CD4-positive, alpha-beta T cell treated with Interleukin-17A for 4 hours (primary cell): ENCODE measurements at places on chromosomes 13 and 19.
A peak's percentile ranks its signal among the peaks of the same experiment; 100 is the strongest.

DNA sequence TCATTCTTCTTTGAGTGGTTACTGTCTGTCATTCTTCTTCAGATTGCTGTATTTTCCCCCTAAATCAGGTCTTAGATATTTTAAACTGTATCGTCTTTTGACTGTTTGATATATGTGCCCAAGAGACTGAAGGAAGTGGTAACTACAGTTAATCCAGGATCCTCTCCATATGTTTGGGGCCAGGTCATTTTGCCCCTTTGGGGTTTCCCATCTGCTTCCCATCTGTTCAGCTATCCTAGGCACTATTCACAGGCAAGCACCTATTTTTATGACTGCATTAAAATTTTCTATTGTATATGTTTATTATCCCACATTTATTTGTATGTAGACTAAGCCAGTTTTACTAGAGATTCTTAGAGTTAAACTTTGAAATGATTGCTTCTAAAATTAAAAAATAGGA is 244.2 kb downstream of the PCCA start:
- no peak for DNase-seq

GRCh38 chr13:39496506-39496905 is 106.5 kb downstream of the LHFPL6 start:
- DNase-seq: no peak

GRCh38 chr13:36612230-36612629 is 61.6 kb upstream of the SERTM1 start:
- DNase-seq: no peak

DNA sequence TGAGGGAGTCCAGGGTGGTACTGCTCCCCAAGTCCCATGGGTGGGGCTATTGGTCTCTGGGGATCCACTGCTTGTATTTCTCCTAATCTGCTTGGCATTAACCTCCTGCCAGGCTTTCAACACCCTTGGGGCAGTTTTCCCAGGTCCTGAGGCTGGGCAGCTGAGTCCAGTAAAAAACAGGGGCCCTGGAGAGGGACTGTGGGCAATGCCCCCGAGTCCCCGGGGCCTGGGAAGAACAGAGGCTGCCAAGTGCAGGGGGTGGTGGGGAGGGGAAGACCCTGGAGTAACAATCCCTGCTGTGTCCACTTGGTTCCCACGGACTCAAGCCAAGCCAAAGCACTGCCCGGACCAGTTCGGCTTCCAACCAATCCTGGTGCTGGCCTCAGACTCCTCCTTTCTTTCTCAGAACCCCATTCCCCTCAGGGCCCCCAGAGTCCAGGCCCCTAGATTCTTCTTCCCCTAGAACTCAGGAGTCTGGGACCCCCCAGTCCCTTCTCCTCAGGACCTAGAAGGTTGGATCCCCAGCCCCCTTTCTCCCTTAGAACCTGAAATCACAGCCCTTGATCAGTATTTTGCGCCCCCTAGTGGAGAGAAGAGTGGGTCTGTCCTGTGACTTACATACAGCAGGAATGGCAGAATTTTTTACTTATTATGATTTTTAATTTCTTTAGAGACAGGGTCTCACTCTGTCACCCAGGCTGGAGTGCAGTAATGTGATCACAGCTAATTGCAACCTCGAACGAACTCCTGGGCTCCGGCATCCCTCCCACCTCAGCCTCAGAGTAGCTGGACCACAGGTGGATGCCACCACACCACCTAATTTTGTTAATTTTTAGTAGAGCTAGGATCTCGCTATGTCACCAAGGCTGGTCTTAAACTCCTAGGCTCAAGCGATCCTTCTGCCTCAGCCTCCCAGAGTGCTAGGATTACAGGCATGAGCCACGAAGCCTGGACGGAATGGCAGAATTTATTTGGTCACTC is 3.7 kb upstream of the CLPTM1 start:
- DNase-seq: peak; percentile 73

DNA sequence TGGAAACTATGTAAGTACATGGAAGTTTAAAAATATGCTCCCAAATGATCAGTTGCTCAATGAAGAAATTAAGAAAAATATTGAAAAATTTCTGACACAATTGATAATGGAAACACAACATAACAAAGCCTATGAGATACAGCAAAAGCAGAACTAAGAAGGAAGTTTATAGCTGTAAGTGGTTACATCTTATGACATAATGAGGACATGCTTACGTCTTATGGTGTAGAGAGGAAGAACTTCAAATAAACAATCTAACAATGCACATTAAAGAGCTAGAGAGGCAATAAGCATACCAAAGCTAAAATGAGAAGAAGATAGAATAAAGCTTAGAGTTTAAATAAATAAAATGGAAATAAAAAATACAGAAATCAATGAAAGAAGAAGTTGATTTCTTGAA is 50.0 kb upstream of the CEACAM21 start:
- DNase-seq: no peak

- no peak for DNase-seq
Measured at GRCh38 chr13:33284031-33284430, 1.5 kb downstream of the STARD13 start.

- DNase-seq: no peak
Measured at GRCh38 chr19:38004521-38005223, 97.7 kb downstream of the SIPA1L3 start.

GRCh38 chr19:50710094-50710493 is 9.5 kb downstream of the SHANK1 start:
- DNase-seq: no peak

- DNase-seq: no peak
Measured at GRCh38 chr13:44368062-44368591, 5.5 kb upstream of the SERP2 start.

DNA sequence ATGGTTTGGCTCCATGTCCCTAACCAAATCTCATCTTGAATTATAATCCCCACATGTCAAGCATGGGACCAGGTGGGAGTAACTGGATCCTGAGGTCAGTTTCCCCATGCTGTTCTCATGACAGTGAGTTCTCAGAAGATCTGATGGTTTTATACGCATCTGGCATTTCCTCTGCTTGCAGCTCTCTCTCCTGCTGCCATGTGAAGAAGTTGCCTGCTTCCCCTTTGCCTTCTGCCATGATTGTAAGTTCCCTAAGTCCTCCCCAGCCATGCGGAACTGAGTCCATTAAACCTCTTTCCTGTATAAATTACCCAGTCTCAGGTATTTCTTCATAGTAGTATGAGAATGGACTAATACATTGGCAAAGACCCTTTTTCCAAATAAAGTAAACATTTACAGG is 96.8 kb downstream of the TSHZ3 start:
- no peak for DNase-seq

- peak; percentile 55 for DNase-seq
Measured at GRCh38 chr19:29845574-29846176, 33.9 kb downstream of the CCNE1 start.

GRCh38 chr13:46492946-46493345 is 60.0 kb upstream of the LRCH1 start:
- DNase-seq: peak; percentile 5

- no peak for DNase-seq
Measured at GRCh38 chr13:21218351-21219035, 42.0 kb downstream of the MRPL57 start.

GRCh38 chr13:80038371-80038770 is 302.6 kb downstream of the SPRY2 start:
- DNase-seq: no peak

GRCh38 chr13:51125495-51126226 is 14.6 kb upstream of the C13orf42 start:
- peak; percentile 47 for DNase-seq

DNA sequence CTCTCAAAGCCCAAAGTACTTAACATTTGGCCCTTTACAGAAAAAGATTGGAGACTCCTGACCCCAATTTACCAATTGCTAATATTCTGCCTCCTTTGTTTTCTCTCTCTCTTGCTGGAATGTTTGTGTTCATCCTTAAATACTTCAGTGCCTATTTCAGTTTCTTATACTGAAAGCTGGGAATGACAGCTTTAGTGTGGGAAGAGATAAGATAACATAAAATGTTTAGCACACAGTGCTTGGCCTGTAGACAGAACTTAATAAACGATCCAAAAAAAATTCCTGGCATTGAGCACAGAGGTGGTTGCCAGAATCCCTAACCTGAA is 3.0 kb upstream of the PLEKHF1 start:
- DNase-seq: no peak

GRCh38 chr19:19500975-19501644 is 14.2 kb downstream of the TSSK6 start:
- no peak for DNase-seq

DNA sequence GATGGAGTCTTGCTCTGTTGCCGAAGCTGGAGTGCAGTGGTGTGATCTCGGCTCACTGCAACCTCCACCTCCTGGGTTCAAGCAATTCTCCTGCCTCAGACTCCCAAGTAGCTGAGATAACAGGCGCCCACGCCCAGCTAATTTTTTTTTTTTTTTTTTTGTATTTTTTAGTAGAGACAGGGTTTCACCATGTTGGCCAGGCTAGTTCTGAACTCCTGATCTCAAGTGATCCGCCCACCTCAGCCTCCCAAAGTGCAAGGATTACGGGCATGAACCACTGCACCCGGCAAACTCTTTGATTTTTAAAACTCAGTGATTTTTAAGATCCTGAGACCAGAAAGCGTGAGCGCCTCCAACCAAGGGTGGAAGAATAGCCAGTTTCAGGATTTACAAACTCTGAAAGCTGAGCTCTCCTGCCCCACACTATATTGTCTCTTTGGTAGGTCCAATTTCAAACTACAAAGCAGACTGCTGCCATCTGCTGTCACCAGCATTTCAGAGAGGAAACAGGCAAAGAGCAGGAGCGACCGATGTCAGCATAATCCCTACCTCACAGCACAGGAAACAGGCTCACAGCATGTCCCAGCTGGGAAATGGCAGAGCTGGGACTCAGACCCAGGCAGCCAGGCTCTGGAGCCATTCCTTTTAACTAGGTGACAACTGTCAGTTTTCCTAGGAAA is 9.2 kb downstream of the NOSIP start:
- DNase-seq: peak; percentile 68

DNA sequence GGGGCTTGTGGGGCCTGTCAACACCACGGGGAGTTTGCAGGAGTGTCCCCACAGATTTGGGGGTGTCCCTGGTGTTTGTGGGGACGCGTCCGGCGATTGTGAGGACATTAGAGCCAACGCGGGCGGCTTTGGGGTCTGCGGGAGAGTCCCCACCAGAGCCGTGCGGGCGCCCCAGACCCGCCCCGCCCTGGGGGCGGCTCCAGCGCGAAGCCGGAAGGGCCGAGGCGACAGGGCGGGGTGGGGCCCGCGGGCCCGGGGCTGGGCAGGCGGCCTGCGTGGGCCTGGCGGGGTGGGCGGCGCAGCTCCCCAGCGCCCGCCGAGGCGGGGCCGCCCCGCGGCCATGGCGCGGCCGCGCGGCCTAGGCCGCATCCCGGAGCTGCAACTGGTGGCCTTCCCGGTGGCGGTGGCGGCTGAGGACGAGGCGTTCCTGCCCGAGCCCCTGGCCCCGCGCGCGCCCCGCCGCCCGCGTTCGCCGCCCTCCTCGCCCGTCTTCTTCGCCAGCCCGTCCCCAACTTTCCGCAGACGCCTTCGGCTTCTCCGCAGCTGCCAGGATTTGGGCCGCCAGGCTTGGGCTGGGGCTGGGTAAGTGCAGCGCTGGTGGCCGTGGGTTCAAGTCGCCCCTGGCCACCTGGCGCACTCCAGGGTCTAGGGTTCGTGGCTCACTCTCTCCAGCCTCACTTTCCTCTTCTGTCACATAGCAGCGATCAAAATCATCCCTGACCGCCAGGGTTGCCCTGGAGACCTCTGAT is 10.3 kb downstream of the PDE4A start:
- DNase-seq: no peak

- no peak for DNase-seq
Measured at GRCh38 chr13:36030670-36031331, 100.4 kb downstream of the DCLK1 start.

DNA sequence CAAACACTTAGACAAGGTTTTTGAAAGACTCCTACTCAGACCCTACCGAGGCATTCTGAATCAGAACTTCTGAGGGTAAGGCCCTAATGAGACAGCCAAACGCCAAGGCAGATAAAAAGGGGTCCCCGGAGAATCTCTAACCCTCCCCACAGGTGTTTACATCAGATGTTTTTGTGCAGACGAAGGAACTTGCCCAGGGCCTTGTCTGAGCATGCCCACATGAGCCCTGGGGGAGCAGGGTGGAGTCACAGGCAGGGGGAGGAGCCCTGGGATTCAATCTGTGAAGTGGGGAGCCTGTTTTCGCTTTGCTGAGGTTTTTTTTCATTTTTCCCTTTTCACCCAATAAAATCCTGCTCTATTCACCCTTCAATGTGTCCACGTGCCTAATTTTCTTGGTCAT is 61.6 kb upstream of the MED4 start:
- DNase-seq: peak; percentile 93

GRCh38 chr19:57578487-57579205 is at the start of gene ZNF416:
TSS of gene ZNF416 (minus strand) at chr19:57578911. CDS start at chr19:57578704, 207 bp downstream.
- peak; percentile 95 for DNase-seq

DNA sequence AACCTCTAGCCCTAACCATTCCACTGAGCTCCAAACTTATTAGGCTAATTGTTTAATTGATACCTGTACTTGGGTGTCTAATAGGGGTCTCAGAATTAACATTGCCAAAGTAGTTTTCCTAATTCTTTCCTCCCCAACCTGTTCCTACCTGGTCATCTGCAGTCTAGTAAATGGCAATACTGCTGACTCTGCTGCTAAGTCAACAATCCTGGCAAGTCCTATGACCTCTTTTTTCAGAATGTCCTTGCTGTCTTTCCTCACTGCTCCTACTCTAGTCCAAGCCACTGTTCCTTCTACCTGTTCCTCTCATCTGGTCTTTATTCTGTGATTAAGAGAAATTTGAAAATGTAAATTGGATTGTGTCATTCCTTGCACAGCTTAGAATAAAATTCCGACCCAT is 143.9 kb downstream of the MTUS2 start:
- DNase-seq: no peak

GRCh38 chr19:42291435-42291810 is 10.5 kb upstream of the PRR19 start:
- no peak for DNase-seq

- DNase-seq: no peak
Measured at GRCh38 chr19:34402074-34402600, 2.1 kb upstream of the PDCD2L start.

DNA sequence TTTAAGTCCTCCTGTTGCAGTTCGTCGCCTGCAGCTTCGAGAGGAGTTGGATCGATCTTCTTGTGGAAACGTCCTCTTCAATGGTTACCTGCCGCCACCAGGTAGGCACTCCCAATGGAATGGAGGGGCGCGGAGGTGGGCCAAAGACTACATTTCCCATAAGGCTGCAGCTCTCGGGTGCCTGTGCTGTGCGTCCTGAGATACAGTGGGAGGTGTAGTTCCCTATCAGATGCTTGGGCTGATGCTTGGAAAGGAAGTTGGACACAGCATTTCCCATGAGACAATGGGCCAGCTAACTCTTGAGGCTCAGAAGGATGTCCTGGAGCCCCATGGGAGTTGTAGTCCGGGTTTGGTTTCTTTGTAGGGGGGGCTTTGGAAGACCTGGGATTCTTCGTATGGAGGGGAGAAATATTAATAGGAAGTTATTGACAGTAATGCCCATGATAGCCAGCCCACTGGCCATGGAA is 1.8 kb downstream of the SHKBP1 start:
- no peak for DNase-seq
